ENCODE measurements at places on chromosomes 5 and 9. TPM values are rescaled to one million over a fixed set of nuclear protein-coding genes. Genes with fewer than 3 reads are reported as not detected.

- DNase-seq: no peak
These were observed 138.5 kb upstream of the FSTL4 start for GRCh38 chr5:133750856-133751255.

GRCh38 chr5:111345731-111346130, 121.5 kb downstream of the CAMK4 start:
- DNase-seq: no peak

- no peak for DNase-seq
These were observed 231.9 kb downstream of the AP3B1 start for GRCh38 chr5:78062645-78063044.

The TAF1L gene
- 0.09 TPM for polyA plus RNA-seq

GRCh38 chr9:137905740-137906139, 28.2 kb downstream of the CACNA1B start:
- DNase-seq: no peak

- DNase-seq: no peak
These were observed 18.7 kb upstream of the RHOBTB3 start for GRCh38 chr5:95712347-95712958.

GRCh38 chr9:4299005-4299795, 668 bp downstream of the GLIS3 start:
- DNase-seq: no peak

GRCh38 chr5:173864126-173865050, 23.8 kb upstream of the CPEB4 start:
- DNase-seq: no peak

DNA sequence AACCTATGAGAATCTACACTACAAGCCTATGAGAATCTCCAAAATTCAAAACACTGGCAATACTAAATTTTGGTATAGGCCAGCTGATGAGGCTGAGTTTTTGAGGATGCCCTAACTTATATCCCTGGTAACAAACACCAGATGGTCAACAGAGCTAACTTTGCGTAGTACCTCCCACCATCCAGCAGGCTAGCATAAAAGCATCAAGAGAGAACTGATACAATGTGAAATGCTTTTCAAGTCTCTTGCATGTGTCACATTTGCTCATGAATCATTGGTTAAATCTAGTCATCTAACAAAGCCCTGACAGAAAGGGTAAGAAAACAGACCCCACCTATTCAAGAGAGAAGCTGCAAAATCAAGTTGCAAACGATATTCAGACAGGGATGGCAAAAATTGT, 1609.7 kb upstream of the CDH9 start:
- no peak for DNase-seq

GRCh38 chr5:73805449-73805848, 179.5 kb downstream of the ARHGEF28 start:
- no peak for DNase-seq

The TOPORS gene
- polyA plus RNA-seq: 30.9 TPM

DNA sequence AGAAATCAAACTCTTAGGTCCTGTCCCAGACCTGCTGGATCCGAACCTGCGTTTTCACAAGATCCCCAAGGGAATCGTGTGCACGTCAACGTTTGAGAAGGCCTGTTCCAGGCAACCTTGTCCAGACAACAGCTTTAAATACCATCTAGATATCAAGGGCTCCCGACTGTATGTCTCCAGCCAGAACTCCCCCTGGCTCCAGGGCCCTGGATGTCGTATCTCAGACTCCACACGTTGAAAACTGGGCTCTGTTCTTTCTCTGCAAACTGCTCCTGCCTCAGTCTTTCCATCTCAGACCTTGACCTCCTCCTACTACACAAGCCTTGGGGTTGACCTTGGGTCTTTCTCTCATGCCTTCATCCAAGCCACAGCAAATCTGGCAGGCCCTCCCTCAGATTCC, 5.8 kb upstream of the ENG start:
- no peak for DNase-seq

- DNase-seq: no peak
These were observed 29.9 kb downstream of the TMEM161B start for GRCh38 chr5:88238732-88239131.

The CHMP5 gene
- polyA plus RNA-seq: 139 TPM

DNA sequence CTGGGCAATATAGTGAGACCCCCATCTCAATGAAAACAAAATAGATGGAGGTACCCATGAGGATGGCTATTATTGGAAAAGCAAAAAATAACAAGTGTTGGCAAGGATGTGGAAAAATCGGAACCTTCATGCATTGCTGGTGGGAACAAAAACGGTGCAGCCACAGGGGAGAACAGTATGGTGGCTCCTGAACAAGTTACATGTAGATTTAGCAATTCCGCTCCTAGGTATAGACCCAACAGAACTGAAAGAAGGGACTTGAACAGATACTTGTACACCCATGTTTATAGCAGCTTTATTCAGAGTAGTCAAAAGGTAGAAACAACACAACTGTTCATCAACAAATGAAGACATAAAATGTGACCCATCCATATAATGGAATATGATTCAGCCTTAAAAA, 43.0 kb downstream of the NTNG2 start:
- DNase-seq: no peak

DNA sequence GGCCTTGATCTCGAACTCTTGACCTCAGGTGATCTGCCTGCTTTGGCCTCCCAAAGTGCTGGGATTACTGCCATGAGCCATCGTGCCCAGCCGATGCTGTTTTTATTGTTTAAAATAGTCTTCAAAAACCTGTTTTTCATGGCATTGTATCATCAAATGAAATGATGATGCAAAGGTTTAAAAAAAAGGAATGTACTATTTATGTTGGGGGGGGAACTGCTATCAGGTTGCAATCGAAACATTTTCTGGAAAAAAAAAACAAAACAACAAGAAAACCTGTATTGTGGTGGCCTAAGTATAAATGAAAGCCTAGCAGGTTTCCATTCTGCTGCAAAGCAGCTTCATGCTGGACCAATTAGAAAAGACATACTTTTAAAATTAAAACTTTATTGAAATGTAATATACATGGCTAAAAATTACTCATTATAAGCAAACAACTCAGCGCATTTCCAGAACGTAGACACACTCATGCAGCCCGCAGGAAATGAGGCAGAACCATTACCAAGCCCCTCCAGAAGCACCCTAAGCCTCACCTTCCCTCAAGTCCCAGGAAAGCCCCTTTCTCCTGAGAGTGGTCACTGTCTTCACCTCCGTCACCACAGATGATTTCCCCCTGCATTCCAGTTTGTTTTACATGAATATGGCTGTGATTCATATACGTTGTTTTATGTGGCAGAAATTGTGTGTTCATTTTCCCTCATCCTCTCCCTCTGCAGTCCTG, 19.0 kb downstream of the GPR107 start:
- DNase-seq: no peak

GRCh38 chr5:107337281-107337680, 333.5 kb downstream of the EFNA5 start:
- no peak for DNase-seq

GRCh38 chr9:14989811-14990210, 79.6 kb upstream of the FREM1 start:
- DNase-seq: no peak

GRCh38 chr5:155046591-155046990, 33.0 kb downstream of the KIF4B start:
- DNase-seq: no peak

DNA sequence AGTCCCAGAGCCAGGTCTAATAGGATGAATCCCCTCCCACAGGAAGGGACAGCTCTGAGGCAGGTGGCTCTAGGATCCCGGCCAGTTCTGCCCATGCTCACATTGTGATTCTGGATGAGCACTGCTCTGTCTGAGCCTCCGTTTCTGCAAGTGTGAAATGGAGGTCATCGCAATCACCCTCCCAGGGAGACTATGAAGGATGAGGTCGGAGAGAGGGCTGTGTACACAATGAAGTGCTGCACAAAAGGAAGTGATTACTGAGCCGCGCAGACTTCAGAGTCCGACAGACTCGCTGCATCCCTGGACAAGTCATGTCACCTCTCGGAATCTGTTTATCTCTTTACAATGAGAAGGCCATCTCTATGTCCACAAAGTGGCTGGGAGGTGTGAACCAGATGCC, 21.7 kb downstream of the LHX6 start:
- no peak for DNase-seq

- no peak for DNase-seq
These were observed 5.6 kb upstream of the RNF44 start for GRCh38 chr5:176542596-176543427.

The CARTPT gene
- polyA plus RNA-seq: 0.11 TPM

The ZNF883 gene
- 10.0 TPM for polyA plus RNA-seq

- no peak for DNase-seq
These were observed 27.6 kb upstream of the NREP start for GRCh38 chr5:111784491-111785181.

GRCh38 chr5:143019614-143020515, 249.7 kb downstream of the ARHGAP26 start:
- no peak for DNase-seq

The NAA35 gene
- polyA plus RNA-seq: 34.9 TPM

- DNase-seq: no peak
These were observed 292.7 kb downstream of the RAB3C start for GRCh38 chr5:58875599-58875998.

The CSF1R gene
- 16.9 TPM for polyA plus RNA-seq

DNA sequence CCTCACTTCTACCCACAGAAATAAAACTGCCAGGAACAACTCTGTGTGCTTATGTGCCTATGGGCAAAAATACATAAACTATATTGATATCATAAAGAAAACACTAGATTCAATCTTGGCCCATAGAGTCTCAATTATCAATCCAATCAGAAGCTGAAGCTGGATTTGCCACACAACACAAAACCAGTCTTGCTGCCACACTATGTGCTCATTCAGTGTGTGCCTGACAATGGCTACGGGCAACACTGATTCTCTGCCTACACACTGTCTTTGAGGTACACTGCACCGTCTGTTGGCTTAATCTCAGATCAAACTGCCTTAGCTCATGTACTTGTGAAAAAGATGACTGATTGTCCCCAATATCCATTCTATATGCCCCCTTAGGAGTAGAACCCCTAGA, 35.4 kb downstream of the ARL15 start:
- DNase-seq: no peak

The RNF38 gene
- 49.5 TPM for polyA plus RNA-seq

- DNase-seq: no peak
These were observed 174.1 kb downstream of the MEF2C start for GRCh38 chr5:88708682-88709398.

Data from left renal cortex interstitium (tissue), 4 donors.